ENCODE measurements at places on chromosomes 2 and 18. TPM values are rescaled to one million over a fixed set of nuclear protein-coding genes. Genes with fewer than 3 reads are reported as not detected.

DNA sequence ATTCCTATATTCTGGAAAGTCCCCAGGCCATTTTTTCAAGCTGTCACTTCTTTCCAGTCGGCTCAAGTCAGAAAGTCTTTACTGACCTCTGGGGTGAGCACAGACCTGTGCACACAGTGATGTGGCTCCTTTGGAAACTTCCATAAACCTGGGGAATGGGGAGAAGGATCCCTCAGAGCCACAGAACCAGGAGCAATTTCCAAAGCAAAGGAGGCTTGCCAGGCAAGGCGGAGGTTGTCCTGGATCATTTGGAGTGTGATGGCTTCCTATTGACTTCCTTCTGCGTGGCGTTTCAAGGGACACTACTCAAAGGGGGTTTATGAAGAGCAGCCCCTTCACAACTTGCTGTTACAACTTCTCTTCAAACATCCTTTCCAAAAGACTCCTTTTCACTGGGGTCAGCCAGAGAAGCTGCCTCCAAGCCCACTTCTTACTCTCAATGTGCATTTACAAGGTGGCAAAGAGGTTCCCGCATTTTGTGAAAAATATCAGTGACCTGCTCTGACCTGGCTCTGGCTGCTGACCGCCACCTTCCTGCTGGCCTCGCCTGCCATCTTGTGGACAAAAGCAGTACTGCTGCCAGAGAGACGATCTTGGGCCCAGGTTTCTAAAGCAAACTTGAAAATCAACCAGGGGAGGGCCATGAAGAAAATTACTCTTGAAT is 18.2 kb upstream of the TMEM247 start:
- H3K27ac ChIP-seq: no peak overlapping the region
- H3K4me3 ChIP-seq: no peak overlapping the region
- no peaks in the 10 kb centered on the region for H3K36me3 ChIP-seq
- H3K27me3 ChIP-seq: no peaks in the 10 kb centered on the region
- peak; percentile 57 for DNase-seq

The GREB1L gene
- not detected for total RNA-seq

- peaks cover 84% of the 10 kb centered on the region for H3K4me1 ChIP-seq
- peak overlapping the region; percentile 74 for H3K27ac ChIP-seq
- H3K4me3 ChIP-seq: peak overlapping the region; percentile 9
- H3K27me3 ChIP-seq: no peaks in the 10 kb centered on the region
- peak; percentile 15 for DNase-seq
Observed at GRCh38 chr2:62305421-62306176, 109.7 kb downstream of the B3GNT2 start.

The UGT1A6 gene
- not detected for total RNA-seq

GRCh38 chr2:212903413-212903812 is 248.0 kb downstream of the IKZF2 start:
- no peak overlapping the region for H3K27ac ChIP-seq
- no peaks in the 10 kb centered on the region for H3K4me1 ChIP-seq
- no peak overlapping the region for H3K4me3 ChIP-seq

DNA sequence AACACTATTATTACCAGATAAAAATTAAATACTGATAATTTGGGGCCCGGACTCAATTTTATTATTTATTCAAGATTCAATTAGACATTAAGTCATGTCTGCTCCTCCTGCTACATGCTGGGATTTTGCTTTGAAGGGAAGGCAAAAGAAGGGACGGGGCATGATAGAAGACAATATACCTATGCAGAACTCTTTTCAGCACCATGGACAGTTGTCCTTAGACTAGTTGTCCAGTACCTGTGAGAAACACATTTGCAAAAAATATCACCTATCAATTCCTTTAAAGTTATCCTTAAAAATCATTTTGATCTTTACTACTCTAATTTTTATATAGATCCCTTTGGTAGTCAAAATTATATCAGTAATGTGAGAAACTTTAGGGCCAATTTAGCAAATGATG is 100.2 kb upstream of the SULT1C3 start:
- no peaks in the 10 kb centered on the region for H3K4me1 ChIP-seq
- no peak overlapping the region for H3K4me3 ChIP-seq
- H3K27me3 ChIP-seq: no peaks in the 10 kb centered on the region

All from CD8-positive, alpha-beta memory T cell (primary cell).